ENCODE measurements at places on chromosomes 6 and 20.
A peak's percentile ranks its signal among the peaks of the same experiment; 100 is the strongest.

DNA sequence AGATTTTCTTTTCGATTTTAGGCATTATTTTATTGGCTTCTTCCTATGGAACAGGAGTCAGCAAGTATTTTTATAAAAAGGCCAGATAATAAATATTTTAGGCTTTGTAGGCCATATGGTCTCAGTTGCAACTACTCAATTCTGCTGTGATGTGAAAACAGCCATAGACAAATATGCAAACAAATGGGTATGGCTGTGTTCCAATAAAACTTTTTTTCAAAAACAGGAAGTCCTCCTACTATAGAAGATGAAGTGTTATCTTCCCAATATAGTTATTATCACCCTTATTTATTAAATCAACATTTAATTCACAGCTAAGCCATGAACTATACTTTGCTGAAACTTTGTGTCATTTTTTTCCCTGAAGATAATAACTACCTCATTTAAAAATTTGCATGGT, 57.2 kb downstream of the CHD6 start:
- DNase-seq, result no peak

DNA sequence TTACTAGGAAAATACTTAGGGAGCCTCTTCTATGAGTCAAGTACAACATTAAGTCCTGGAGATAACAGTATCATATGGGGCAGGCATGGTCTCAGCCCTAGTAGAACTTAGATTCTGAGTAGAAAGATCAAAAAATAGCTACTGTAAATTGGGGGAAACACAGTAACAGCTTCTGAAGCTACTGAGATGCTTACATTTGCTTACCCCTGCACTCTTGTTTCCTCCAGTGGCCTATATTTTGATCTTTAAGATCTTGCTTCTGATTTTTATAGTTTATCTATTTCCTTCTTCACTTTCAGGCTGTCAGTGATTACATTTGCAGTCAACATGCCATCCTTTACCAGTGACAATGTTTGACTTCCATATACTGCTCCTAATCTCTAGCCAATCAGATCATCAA, 35.3 kb downstream of the HIVEP2 start:
- no peak for DNase-seq

- no peak for DNase-seq
These were observed 94.9 kb upstream of the TOP1 start for GRCh38 chr20:40933758-40934157.

GRCh38 chr6:76776876-76777275, 686.4 kb downstream of the HTR1B start:
- DNase-seq, result no peak

- no peak for DNase-seq
These were observed 119.9 kb upstream of the ZNF217 start for GRCh38 chr20:53713328-53714056.

GRCh38 chr6:137738931-137739504, 128.0 kb upstream of the TNFAIP3 start:
- no peak for DNase-seq

DNA sequence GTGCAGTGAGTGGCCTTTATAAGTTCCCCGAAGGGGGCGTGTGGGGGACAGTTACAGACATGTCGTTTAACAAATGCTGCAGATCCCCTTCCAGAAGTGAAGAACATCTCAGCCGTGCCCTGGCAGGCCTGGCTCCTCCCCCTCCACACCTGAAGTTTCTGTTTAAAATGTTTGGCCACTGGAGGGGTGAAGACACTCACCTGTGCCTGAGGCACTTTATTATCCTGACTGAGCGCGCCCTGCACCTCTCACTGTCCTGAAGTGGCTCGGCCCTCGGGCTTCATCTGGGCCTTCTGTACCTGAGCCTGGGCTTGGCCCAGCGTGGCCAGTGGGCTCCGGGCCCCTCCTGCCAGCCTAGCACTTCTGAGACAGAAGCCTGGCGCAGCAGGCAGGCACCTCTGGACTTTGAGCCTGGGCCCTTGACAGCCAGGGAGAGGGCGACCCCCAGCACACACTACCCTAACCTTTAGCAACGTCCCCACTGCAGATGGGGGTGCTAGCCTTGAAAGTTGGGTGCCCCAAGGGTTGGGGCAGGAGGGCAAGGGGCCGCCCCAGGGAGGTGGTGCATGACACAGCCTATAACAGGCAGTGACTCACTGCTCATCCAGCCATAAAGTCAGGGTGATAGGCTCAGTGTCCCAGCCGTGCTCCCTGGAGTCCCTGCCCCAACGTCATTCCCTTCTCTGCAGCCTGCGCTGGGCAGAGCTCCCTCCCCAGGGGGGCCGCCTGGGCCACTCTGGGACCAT, 13.6 kb upstream of the GATA5 start:
- DNase-seq, result no peak

DNA sequence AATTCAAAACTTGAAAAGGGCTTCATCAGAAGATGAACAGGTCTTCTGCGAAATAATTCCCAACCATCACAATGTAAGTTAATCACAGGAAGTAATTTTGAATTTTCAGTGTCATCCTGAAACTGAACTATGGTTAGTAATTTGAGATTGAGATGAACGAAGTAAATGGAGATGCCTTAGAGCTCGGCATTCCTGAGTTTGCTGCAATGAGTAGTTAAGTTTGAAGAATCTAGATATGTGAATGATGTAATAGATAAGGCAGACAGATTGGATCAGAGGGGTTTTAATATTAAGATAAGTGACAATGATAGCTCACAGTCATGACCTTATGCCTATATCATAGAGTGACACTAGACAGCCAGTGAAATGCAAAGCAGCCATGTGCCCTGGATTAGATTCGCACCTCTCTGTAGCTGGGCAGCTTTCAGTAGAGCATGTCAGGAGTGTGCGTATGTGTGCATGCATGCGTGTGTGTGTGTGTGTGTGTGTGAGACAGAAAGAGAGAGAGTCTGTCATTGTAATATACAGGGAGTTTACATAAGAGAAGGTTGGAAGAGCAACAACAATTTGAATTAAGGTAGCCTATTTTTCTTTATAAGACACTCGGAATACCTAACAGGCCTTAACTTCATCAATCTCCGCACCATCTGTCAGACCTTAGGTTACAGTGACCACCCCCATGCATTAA, 233.0 kb downstream of the GMPR start:
- no peak for DNase-seq

GRCh38 chr6:89051676-89052075, 28.9 kb upstream of the PNRC1 start:
- DNase-seq, result no peak

GRCh38 chr6:5250911-5251310, 9.8 kb downstream of the LYRM4 start:
- no peak for DNase-seq

- no peak for DNase-seq
These were observed 467.4 kb upstream of the CITED2 start for GRCh38 chr6:139841794-139842215.

DNA sequence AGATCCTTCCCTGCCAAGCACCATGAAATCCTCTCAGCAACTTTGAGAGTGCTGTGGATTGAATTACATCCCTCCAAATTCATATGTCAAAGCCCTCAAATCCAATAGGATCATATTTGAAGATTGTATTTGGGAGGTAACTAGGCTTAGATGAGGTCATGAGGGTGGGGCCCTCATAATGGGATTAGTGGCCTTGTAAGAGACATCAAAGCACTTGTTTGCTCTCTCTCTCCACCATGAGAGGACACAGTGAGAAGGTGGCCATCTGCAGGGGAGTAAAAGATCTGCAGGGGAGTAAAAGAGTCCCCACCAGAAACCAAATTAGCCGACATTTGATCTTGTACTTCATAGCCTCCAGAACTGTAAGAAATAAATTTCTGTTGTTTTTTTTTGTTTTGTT, 298.2 kb downstream of the SAMD5 start:
- DNase-seq, result no peak

DNA sequence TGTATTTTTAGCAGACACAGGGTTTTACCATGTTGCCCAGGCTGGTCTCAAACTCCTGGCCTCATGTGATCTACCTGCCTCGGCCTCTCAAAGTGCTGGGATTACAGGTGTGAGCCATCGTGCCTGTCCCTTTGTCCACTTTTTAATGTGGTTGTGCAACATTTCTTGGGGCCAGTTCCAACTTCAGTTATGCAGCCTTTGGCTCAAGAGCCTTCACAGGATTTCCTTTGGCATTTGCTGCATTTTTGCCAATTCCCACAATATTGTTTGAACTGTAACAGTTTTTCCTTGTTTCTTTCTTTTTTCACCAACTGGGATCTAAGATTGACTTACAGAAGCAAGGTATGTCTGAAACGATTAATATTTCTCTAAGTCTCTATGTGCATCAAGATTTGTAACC, 63.6 kb downstream of the EDN1 start:
- DNase-seq, result no peak

- DNase-seq, result no peak
These were observed 33.8 kb upstream of the ADTRP start for GRCh38 chr6:11812439-11812838.

- DNase-seq, result no peak
These were observed 6.5 kb upstream of the RANBP9 start for GRCh38 chr6:13718123-13718458.

DNA sequence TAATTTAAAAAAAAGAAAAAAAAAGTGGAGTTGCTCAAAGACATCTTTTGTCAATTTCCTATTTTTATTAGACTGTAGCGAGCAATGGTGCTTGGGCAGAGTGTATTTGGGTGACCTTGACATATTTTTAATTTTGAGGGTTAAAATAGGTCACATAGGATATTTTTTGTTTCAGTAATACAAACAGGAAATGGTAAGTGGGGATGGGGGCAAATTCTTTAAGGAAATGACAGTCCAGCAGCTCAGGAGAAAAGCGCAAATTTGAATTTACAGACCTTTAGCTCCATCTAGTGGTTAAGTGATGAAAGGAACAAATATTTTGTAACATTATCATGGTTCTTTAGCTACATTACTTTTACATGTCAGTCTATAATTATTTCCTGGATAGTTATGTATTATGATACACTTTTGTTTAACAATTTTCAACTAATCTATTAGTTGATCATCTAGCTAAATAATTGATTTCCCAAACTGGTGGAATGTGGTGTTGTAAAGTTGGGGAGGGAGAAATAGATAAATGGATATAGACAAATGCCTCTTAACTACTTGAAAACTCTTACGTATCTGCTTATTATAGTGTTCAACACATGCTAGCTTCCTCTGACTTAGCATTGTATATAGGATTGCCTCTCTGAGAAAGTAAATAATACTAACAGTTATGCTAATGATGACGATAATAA, 10.0 kb downstream of the CITED2 start:
- peak; percentile 28 for DNase-seq

All from COR-L47 (cell line).